ENCODE measurements at places on chromosomes 3 and 15. TPM values are rescaled to one million over a fixed set of nuclear protein-coding genes. Genes with fewer than 3 reads are reported as not detected.
A peak's percentile ranks its signal among the peaks of the same experiment; 100 is the strongest.

SPATA12 gene
- total RNA-seq, result not detected

TM4SF1 gene
- total RNA-seq, result not detected

KY gene
- total RNA-seq, result not detected

GNAT1 gene
- total RNA-seq, result not detected

VGLL3 gene
- total RNA-seq, result not detected

FETUB gene
- not detected for total RNA-seq

TBC1D2B gene
- 26.1 TPM for total RNA-seq

GRCh38 chr3:118226206-118226605 is 808.4 kb downstream of the IGSF11 start:
- DNase-seq, result no peak

DNA sequence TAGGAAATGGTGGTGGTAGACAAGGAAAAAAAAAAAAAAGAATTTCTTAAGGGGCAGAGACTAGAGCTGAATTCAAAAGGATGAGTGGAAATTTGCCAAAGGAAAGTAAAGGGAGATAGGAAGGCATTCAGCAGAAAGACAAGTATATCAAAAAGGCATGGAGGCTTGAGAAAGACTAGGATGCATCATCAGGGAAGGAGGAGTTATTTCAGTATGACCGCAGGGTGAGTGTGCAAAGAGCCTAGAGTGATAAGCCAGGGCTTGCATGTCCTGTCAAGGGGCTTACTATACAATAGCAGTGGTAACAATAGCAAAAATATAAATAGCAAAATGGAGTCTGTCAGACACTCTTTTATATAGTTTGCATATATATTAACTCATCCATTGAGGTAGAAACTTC is 112.0 kb downstream of the FRMD4B start:
- no peak for DNase-seq

- no peak for DNase-seq
These were observed 11.5 kb downstream of the RBPMS2 start for GRCh38 chr15:64763874-64764273.

- peak; percentile 46 for DNase-seq
These were observed 365.5 kb downstream of the SHQ1 start for GRCh38 chr3:72482589-72483321.

GRCh38 chr3:190384309-190384756 is 3.6 kb upstream of the CLDN16 start:
- no peak for DNase-seq

GRCh38 chr3:7307410-7307809 is 446.5 kb downstream of the GRM7 start:
- DNase-seq, result no peak

GRCh38 chr15:76988867-76989780 is 5.8 kb upstream of the PSTPIP1 start:
- no peak for DNase-seq

DNA sequence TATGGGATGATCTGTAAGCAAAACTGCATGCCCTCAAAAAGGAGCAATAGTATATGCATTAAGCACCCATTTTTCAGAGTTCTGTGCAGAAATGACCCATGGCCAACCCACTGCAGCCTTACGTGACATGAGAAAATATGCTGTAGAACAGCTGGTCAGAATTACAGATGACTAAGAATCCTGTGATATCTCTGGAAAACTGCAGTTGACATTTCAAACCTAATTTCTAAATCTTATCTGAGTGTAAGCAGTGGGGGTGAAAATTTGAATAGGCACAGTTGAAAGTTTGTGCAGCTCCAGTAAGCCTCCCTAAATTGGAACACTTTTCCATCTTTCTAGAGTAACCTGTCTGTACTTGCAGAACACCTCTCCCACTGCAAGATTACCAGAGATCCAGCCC is 28.7 kb upstream of the COL6A6 start:
- DNase-seq, result no peak

- no peak for DNase-seq
These were observed 635.0 kb downstream of the TBL1XR1 start for GRCh38 chr3:176562331-176562730.

DNA sequence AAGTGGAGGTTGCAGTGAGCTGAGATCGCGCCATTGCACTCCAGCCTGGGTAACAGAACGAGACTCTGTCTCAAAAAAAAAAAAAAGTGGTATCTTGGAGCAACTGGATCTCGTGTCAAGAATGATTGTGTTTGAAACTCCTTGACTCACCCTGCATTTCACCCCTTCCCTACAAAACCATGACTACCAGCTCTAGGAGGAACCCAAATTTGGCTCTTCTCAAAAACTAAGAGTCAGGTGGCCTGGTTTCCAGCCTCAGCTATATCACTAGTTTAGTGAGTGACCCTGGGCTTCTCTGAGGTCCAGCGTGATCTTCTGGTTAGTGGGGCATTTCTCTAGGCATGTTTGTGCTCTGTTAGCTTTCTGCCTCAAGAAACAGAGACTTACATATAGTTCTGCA is 222.1 kb downstream of the FAM43A start:
- DNase-seq, result no peak

DNA sequence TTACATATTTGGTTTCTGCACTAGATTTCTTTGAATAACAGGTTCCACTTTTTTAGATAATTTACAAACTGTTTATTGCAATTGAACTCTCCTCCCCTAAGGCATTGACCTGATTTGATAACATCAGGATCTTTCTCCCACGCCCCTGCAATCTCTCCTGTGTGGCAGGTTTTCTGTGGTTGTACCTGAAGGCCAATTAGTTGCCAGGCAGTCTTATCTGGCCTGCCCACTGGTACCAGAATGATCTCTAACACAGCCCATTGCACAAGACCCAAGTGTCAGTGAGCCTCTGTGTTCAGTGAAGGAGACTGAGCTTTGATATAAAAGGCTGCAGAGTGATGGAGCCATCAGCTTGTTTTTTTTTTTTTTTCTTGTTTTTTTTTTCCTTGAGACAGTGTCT is 3.3 kb downstream of the ACAD9 start:
- no peak for DNase-seq

GRCh38 chr3:98553753-98554152 is 22.0 kb downstream of the GPR15 start:
- DNase-seq, result no peak

- DNase-seq, result peak; percentile 53
These were observed 10.6 kb upstream of the ITPKA start for GRCh38 chr15:41483115-41483514.

GRCh38 chr3:39222462-39222861 is 30.1 kb upstream of the XIRP1 start:
- DNase-seq, result no peak

DNA sequence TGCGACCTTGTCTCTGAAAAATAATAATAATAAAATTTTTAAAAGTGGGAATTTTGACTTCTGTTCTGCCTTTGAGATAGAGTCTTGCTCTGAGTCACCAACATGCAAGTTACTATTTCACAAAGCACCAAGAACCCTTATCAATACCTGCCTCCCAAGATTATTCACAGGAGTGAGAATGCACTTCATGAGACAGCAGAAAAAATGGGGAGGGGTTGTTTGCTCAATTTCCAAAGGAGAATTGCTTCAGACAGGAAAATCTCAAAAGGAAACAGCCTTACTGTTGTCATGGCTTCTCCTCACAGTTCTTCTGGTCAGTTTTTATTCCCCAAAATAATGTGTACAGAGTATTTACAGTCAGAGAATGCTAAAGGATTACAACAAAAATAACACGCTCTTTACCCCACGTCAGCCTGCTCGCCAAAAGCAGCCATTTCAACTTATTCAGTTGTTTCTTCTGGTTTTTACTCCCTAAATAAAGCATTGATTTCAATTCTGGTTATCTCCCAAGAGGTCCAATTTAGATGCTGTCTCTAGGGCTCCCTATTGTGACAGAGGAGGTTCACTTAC is 89.0 kb downstream of the PPCDC start:
- DNase-seq, result no peak

DNA sequence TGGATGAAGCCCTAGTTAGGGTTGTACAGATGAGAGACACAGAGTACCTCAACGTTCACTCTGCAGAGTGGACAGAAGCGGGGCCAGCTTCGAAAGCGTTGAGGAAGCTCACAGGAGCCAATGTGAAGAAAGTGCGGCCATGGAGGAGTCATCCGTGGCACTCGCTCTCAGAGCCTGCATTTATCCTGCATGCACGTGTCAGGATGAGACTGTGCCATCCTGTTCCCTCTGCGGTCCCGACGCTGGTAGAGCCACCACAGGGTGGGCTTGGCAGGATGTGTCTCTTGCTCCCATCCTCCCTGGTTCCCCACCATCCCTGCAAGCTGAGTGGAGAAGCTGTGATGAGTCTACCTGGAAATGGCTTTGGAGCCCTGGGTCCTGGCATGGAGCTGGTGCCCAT is 39.3 kb downstream of the KLHL25 start:
- DNase-seq, result no peak

GRCh38 chr15:88465633-88466224 is 1.5 kb downstream of the MRPL46 start:
- DNase-seq, result no peak

DNA sequence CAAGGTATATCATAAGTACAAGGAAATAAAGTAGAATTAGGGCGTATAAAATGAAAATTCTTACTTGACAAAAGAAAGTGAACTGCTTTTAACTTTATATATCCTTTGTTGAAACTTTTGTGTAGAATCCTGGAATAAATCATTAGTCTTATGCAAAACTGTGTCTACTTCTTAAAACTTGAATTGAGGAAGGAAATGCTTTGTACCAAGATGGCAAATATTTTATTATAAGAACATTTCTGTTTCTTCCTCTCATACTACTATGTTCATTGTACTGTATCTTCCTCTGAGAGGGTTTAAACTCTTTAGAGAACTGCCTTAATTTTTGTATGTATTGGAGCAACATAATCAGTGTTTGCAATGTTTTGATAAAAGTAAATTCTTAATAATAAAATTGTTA is 42.0 kb downstream of the RASA2 start:
- DNase-seq, result no peak

- peak; percentile 15 for DNase-seq
These were observed 2.7 kb downstream of the TMEM108 start for GRCh38 chr3:133040696-133041523.

GRCh38 chr3:8371085-8371551 is 130.5 kb upstream of the LMCD1 start:
- no peak for DNase-seq

DNA sequence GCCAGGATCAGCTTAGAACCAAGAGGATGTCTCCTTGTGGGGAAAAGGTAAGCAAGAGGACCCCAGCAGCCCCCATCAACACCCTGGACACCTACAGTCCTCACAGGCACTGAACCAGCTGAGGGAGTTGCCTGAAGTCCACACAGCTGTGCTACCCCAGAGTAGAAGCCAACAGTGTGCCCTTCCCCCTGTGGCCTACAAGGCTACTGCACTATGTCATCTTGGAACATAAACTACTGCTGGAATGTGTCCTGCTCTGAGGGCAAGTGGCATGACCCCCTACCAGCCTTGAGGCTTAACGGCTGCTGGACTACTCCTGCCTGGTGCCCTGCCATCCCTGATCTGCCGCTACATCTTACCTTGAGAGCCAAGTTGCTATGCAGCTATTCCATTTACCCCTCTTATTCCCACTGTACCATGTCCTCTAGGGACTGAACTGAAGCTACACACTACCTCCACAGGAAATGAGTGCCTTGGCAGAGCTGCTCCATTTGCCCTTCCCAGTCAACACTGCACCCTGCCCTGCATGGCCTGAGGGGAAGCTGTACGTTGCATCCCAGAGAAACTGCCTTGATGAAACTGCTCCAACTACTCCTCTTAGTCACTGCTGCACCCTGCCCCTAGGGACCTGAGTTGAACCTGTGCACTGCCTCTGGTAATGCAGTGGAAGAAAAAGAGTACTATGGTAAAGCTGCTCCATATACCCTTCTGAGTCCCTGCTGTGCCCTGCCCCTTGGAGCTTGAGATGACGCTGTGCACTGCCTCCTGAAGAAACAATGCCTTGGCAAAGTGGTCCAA is 40.2 kb upstream of the ATP13A5 start:
- DNase-seq, result no peak

- DNase-seq, result peak; percentile 63
These were observed at the start of gene EPHA3 for GRCh38 chr3:89107461-89108290. Gene EPHA3 (plus strand): TSS chr3:89107621. CDS start chr3:89107749, 128 bp downstream.

DNA sequence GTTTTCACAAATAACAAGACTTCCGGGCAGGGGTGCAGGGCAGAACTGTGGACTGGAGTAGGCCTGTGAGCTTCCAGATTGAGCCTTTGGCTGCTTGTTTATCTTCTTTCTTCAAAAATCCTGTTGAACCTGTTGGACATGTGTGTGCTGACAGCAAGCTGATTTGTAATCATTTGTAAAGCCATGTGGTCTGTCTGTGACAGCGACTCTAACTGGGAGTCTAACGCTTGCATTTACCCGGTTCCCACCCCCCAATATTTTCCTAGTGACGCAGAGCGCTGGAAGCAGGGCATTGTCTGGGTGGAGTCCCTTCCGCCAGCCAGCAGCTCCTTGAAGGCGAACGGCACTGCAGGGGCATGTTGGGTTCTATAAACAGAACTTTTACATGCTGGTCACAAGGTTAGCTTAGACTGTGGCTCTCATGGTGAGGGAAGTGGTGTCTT is 85.7 kb upstream of the MYZAP start:
- DNase-seq, result no peak

Data from B cell (primary cell).